T1000 (cell line): ENCODE measurements at places on chromosomes 1 and 21.

- no peak for DNase-seq
These were observed 58.1 kb upstream of the ARHGEF16 start for GRCh38 chr1:3396411-3396810.

GRCh38 chr1:55230659-55231058 is 15.5 kb upstream of the USP24 start:
- DNase-seq = no peak

GRCh38 chr1:240341365-240342250 is 249.9 kb downstream of the FMN2 start:
- DNase-seq = no peak

GRCh38 chr1:19866029-19866428 is 16.2 kb upstream of the OTUD3 start:
- no peak for DNase-seq

DNA sequence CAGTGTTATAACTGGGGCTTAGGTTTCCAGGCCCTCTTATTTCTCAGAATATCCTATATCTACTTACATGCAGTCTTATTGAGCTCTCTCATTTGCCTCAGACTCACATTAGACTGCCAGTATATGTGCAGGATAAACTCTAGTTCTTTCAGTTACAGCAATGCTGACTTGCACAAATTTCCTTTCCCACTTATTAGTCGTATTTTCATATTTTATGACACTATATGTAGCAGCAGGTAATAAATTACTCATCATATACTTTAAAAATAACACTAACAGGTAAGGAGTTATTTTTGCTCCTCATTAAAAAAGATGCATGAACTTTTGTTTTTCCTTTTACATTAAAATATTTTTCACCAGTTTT is 65.7 kb downstream of the GADD45A start:
- no peak for DNase-seq

DNA sequence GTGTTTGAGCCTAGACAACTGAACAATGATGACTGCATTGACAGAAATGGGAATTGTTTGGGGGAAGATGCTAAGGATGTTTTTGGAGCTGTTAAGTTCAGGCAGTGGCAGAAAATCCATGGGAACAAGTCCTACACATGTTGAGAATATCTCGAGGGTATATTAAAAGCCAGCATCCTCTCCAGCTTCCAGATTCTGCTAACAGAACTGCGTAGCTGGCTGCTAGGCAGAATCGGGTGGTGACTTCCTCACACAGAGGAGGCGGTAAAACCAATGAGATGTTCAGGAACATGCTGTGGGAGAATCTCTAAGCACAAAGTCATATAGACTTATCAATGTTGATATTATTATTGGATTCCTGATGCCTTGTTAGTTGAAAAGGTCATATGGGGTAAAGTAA is 14.8 kb downstream of the FAM163A start:
- DNase-seq = no peak
